Glomerular endothelial cell (primary cell): ENCODE measurements at places on chromosomes 5 and 9. TPM values are rescaled to one million over a fixed set of nuclear protein-coding genes. Genes with fewer than 3 reads are reported as not detected.

DNA sequence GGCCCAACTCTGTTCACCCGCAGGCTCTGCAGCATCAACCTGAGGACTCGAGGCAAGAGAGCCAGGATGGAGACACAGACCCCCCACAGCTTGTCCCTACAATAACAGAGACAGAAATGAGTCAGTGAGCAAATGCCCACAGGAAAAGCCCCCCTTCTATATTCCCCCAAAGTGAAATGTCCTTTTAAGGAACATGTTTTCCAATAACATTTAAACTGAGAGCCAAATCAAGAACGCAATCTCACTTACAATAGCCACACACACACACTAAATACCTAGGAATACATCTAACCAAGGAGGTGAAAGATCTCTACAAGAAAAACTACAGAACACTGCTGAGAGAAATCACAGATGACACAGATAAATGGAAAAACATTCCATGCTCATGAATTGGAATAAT lies 49.0 kb downstream of the TEX10 start:
- no peak for DNase-seq

DNA sequence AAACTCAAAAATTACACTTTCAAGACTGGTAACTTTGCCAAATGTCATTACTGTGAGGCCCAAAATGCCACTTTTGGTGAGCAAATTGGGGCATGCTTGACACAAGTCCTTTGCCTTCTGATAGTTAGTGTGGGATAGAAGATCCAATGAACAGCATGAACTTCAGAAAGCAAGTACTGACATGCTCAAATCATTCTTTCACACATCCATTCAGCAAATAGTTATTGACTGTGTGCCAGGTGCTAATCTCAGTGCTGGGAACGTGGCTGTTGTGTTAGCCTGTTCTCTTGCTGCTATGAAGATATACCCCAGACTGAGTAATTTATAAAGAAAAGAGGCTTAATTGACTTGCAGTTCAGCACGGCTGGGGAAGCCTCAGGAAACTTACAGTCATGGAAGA lies 247.0 kb downstream of the CHSY3 start:
- no peak for DNase-seq

DNA sequence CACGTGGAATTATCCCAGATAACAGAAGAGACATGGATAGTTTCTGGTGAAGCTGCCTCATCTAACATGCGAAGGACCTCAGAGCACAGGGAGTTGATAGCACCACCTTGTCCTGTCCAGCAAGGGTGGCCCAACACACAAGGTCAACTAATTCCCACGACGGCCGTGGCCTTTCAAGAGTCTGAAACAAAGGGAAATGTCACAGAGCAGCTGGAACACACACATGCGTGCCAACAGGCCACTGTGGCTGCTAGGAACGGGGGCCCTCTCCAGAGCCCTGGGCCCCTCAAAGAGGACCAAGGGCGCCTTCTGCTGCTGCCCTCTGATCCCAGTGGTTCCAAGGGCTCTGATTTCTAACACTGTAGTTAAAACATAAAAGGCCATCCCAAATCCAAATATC lies 50.7 kb downstream of the SECISBP2 start:
- no peak for DNase-seq

The SLC46A2 gene
- total RNA-seq, result not detected in 2 replicates

- no peak for DNase-seq
Observed at GRCh38 chr9:124045076-124045829, 33.7 kb downstream of the LHX2 start.
